Activated T-helper 1 cell treated with anti-CD3 and anti-CD28 coated beads, Interleukin-2, amount 50 U/mL, for 16 hours (primary cell): ENCODE measurements at places on chromosomes 7 and 10.

- no peak for DNase-seq
Measured at GRCh38 chr7:72394016-72394415, 18.1 kb downstream of the CALN1 start.

DNA sequence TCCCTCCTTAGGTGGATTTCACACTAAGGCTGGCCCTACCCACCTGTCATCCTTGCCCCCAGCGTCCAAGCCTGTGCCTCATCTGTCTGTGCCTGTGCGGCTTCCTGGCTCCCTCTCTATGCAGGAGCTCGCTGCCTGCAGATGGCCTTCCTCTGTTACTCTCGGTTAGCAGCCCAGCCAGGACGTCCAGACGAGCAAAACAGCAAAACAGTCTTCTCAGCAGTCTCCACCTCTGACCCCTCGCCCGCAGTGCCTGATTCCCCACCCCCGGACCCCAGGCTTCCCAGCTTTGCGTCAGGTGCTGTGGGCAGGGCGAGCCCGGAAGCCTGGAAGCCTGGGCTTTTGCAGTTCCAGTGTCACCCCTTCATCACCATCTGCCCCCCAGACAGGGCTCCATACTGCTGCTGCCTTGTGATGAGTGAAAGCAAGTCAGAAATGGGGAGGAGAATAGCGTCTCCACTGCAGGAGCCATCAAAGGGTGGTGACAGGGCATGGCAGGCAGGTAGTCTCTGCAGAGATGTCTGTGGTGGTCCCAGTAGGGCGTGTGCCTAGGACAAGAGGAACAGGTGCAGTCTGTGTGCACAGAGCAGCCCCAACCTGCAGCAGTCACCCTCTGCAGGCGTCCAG, 88.5 kb downstream of the ADCY1 start:
- no peak for DNase-seq

GRCh38 chr7:121931149-121931902, 58.4 kb downstream of the PTPRZ1 start:
- no peak for DNase-seq

DNA sequence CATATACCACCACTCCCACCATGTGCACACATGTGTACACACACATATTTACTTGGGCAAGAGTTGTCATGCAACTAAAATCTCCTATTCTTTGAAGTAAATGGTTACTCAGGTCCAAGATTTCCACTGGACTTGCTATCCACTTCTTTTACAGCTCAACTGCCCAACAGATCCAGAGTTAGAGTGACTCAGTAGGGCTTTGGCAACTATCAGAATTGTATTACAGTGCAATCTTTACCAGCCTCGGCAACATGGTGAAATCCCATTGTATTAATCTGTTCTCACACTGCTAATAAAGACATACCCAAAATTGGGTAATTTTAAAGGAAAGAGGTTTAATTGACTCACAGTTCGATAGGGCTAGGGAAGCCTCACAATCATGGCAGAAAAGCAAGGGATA, 51.9 kb upstream of the ABLIM1 start:
- DNase-seq, result no peak

- no peak for DNase-seq
Measured at GRCh38 chr7:82275342-82275741, 168.2 kb downstream of the CACNA2D1 start.

- no peak for DNase-seq
Measured at GRCh38 chr10:99975942-99976809, 33.6 kb downstream of the DNMBP start.

GRCh38 chr10:28386503-28386868, 83.6 kb upstream of the MPP7 start:
- no peak for DNase-seq

DNA sequence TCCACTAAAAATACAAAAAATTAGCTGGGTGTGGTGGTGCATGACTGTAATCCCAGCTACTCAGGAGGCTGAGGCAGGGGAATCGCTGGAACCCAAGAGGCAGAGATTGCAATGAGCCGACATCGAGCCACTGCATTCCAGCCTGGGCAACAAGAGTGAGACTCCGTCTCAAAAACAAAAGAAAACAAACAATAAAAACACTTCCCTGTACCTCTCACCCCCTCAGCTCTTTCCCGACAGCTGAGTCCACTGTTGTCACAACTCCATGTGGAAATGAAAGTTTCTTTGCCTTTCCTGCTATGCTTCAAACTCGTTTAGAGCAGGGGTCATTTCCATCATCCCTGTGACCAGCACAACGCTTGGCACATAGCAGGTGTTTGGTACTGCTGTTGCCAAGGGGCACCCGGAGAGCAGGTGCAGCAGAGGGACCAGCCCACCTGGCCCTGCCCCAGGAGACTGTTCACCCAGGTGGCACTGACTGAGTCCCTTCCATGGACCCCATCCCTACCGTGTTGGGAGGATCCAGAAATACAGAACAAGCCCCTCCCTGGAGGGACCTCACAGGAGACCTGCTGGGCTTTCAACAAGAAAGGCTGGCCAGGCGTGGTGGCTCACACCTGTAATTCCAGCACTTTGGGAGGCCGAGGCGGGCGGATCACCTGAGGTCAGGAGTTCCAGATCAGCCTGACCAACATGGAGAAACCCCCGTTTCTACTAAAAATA, 4.9 kb downstream of the TMEM130 start:
- DNase-seq, result no peak

GRCh38 chr10:51770709-51771108, 71.3 kb upstream of the CSTF2T start:
- DNase-seq, result no peak

DNA sequence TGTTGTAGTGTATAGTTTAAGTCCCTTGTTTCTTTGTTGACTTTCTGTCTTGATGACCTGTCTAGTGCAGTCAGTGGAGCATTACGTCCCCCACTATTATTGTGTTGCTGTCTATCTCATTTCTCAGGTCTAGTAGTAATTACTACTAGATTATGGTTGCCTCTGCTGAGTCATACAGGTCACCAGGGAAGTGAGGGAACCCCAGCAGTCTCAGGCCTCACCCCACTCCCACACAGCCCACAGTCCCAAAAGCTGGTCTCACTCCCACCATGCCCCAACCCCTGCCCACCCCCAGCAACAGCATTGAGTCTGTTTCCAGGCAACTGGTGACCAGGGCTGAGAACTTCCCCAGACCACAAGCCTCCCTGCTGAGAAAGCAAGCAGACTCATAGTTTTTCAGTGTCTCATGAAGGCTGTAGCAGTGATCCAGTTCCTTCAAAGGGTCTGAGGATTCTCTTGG, 88.0 kb downstream of the PLXDC2 start:
- DNase-seq, result no peak

GRCh38 chr7:75642810-75643486, 95.8 kb downstream of the HIP1 start:
- DNase-seq, result peak; percentile 30

- DNase-seq, result no peak
Measured at GRCh38 chr7:132500727-132501440, 75.4 kb downstream of the PLXNA4 start.

DNA sequence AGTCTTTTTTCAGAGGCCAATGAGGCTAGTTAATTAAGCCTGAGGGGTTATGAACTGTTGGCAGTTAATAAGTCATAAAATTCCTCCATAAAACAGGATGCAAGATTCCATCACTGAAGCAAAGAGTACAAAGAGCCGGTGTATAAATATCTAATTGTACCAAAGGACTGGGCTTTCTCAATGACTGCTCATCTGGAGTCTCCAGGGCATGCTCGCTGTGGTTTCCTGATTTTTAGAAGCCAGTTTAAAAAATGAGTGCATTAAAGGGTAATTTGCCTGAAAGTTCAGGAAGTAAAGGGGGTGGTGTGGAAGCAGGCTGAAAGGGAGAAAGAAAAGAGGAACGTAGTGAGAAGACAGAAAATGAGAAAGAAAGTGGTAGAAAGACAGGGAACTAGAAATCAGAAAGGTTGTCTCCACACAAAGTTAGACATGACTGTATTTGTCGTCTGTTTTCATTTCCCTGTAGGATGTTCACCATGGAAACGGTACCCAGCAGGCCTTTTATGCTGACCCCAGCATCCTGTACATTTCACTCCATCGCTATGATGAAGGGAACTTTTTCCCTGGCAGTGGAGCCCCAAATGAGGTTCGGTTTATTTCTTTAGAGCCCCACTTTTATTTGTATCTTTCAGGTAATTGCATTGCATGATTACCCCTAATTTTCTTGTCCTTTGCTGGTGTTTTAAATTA, 282.3 kb downstream of the TWIST1 start:
- no peak for DNase-seq

DNA sequence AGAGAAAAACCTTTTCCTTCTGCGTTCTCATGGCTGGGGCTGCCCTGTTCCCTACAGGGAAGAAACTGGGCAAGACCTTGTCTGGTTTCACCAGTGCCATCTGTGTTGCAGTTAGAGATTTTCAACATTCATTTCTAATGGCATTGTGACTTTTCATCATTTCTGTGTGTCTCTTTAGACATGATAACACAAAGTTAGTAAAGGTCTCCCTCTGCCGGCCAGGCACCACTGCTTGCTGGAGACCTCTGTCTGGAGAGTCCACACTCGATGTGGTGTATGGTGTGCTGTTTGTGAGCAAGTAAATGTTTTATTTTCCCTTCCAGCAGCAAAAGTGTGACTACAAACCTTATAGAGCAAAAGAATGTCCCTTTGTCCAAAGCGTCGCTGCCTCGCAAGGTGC, 213.5 kb downstream of the PAXIP1 start:
- no peak for DNase-seq

DNA sequence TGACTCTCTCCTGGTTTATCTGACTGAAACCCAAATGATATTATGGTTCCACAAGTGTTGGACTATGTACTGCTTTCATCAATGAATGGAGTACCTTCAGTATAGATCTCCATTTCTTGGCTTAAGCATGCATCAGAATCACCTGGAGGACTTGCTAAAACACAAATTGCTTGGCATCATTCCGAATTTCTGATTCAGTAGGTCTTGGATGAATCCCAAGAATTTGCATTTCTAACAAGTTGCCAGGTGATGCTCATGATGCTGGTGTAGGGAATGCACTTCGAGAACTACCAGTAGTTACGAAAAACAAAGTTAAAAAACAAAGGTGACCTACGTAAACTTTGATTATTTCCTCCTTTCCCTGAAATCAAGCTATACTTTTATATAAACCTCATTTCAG, 119.0 kb upstream of the FEZF1 start:
- no peak for DNase-seq

GRCh38 chr7:102967798-102968197, 55.0 kb downstream of the LRRC17 start:
- no peak for DNase-seq
